Stimulated activated naive B cell treated with anti-CD40 and anti-IgM and Interleukin-4, amounts not matched to agents 10 μg/mL and 1 μg/mL and 100 μg/mL, for 72 hours (primary cell): ENCODE measurements at places on chromosomes 13 and 19.
A peak's percentile ranks its signal among the peaks of the same experiment; 100 is the strongest.

GRCh38 chr19:17889609-17890214 lies 18.0 kb downstream of the SLC5A5 start:
- DNase-seq, result no peak

GRCh38 chr19:54393381-54393780 lies 21.9 kb upstream of the TTYH1 start:
- no peak for DNase-seq

DNA sequence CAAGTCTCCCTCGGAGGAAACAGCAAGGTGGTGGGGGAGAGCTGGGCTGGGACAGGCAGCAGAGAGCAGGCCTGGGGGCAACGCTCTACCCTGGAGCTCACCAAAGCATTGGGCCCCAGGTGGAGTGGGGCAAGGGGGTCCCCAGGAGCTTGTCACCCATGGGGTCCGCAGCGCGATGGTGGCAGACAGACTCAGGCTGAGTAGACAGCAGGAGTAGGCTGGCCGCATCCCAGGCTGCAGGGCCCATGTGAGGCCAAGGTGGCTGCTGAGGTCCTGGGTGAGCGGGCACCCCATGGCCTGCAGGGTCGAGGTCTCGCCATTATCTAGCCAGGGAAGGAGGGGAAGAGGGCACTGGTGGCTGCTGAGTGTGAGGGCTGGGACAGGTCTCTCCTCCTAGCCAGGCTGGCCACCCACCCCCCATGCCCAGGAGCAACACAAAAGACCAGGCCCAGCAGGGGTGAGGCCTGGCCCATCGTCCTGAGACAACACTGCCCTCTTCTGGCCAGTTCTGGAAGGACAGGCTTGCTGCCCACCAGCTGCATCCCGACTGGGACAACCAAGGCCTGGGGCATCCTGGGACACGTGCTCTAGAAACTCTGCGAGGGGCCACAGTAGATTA lies 33.1 kb downstream of the CEBPG start:
- peak; percentile 61 for DNase-seq

DNA sequence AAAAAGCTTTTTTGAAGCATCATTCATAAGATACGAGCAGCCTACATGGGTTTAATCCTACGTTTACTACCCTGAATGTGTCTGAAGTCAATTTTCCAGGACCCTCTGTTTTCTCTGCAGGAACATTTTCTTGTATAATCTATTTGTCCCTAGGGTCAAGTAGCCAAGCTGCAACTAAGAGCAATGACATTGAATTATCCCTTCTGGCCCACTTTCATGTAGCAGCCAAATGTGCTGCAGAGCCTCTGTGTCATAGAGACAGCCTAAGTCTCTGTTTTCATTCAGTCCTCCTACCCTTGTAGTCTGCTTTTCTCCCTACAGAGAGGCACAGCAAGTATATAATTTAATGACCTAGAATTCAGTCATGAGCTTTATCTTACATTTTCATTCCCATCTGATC lies 82.1 kb downstream of the ZAR1L start:
- DNase-seq, result no peak

- DNase-seq, result no peak
Observed at GRCh38 chr19:30453743-30454142, 81.6 kb downstream of the ZNF536 start.

DNA sequence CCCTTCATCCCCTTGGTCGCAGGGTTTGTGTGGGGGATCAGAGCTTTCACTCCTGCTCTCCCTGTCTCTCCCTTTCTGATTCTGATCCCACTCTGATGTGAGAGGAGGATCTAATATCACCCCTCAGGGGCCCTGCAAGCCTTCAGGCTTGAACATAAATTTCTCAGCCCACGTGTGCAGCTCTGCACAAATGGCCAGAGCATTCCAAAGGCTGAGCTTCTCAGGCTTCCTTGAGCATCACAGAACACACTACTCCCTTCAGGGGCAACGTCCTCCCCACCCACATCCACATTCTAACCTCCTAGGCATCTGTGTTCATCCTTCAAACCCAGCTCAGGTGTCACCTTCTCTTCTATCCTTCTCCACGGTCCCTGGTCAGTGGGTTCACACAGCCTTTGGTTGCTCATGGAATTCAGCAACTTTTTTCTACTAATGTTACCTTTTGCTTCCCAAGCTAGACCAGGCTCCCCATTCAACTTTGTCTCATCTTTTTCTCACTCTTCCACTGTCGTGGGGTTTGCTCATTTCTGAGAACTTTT lies 24.4 kb upstream of the DOCK9 start:
- DNase-seq, result no peak

DNA sequence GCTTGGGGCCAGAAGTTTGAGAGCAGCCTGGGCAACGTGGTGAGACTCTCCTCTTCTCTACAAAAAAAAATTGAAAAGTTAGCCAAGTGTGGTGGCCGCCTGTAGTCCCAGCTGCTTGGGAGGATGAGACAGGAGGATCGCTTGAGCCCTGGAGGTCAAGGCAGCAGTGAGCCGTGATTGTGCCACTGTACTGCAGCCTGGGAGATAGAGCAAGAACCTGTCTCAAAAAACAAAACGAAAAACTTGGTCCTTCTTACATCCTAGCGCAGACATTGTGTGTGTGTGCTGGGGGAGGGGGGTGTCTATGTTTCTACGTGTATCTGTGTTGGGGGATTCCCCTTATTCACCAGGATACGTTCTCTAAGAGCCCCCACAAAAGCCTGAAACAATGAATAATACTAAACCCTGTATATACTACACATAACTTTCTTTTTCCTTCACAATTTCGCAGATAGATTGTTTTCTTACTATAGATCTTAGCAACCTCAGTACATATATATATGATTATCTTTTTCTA lies 7.9 kb downstream of the AXL start:
- DNase-seq, result no peak

- no peak for DNase-seq
Observed at GRCh38 chr13:78659450-78659730, 435 bp upstream of the OBI1 start.
